ENCODE measurements at places on chromosomes 6 and 20. TPM values are rescaled to one million over a fixed set of nuclear protein-coding genes. Genes with fewer than 3 reads are reported as not detected.

Gene RWDD2A
- total RNA-seq: 3.9 TPM

Gene SYTL3
- total RNA-seq: not detected

Gene TRAPPC3L
- not detected for total RNA-seq

Gene ACTL10
- total RNA-seq: not detected

Gene HLA-DRB1
- not detected for total RNA-seq

Gene MMS22L
- total RNA-seq: 14.8 TPM

Gene NTSR1
- total RNA-seq: not detected

Gene PNPLA1
- not detected for total RNA-seq

Gene BHLHE23
- not detected for total RNA-seq

Gene SMLR1
- total RNA-seq: not detected

Gene PAQR8
- total RNA-seq: 26.0 TPM

Gene KHDC1
- 1.9 TPM for total RNA-seq

Gene ADTRP
- total RNA-seq: 16.8 TPM

Gene BPI
- not detected for total RNA-seq

Gene SLC32A1
- total RNA-seq: not detected

Gene PARD6B
- 43.3 TPM for total RNA-seq

Gene FBXO30
- 7.7 TPM for total RNA-seq

Gene NUP153
- 27.3 TPM for total RNA-seq

Gene GNAS-AS1
- total RNA-seq: not detected

Gene GRIK2
- total RNA-seq: not detected

Data from G401 (cell line).